ENCODE measurements at places on chromosomes 3 and 15.

DNA sequence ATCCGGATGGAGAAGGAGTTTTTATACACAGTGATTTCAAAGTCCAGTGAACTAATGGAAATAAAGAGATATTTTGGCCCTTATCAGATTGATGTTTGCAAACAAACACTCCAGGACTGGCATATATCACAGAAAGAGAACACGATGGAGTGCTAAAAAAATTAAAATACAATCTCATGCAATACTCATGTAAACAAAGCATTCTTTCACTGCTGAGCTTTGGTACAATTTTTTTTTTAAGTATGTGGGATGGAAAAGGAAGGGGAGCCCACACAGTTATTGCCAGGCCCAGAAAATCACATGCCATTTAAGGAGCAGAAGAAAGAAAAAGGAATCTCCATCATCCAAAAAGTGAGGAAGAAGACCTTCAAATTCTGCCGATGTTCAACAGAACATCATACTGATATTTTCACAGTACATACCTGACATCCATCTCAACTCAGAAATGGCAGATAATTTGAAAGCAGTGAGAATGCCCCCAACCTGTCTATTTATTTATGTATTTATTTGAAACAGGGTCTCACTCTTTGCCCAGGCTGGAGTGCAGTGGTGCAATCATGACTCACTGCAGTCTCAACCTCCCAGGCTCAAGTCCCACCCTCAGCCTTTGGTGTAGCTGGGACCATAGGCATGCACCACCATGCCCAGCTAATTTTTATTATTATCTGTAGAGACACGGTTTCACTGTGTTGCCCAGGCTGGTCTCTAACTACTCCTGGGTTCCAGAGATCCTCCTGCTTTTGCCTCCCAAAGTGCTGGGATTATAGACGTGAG is 107.5 kb upstream of the SLC2A2 start:
- no peak for DNase-seq

DNA sequence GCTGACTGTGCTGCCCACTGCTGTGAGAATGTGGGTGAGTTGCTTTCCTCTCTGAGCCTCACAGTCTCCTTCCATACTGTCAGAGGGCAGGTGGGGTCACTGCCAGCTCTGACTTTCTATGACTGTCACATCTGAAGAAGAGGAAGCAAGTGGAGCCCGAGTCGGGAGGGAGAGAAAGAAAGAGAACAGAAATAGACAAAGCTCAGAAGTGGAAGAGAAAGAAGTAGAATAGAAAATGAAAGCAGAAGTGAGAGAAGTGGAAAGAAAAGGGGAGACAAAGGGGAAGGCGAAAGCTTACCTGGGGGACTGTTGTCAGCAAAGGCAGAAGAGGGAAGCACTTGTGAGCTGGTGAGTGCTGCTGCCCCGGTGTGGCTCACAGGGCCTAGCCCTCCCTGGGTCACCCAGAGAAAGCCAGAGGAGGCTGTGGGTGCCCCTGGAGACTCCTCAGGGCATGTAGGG is 57.9 kb downstream of the EPHB1 start:
- DNase-seq: no peak

GRCh38 chr15:29143293-29143692 is 126.3 kb downstream of the NSMCE3 start:
- no peak for DNase-seq

GRCh38 chr3:149971403-149972075 is 844 bp upstream of the PFN2 start:
- DNase-seq: no peak

DNA sequence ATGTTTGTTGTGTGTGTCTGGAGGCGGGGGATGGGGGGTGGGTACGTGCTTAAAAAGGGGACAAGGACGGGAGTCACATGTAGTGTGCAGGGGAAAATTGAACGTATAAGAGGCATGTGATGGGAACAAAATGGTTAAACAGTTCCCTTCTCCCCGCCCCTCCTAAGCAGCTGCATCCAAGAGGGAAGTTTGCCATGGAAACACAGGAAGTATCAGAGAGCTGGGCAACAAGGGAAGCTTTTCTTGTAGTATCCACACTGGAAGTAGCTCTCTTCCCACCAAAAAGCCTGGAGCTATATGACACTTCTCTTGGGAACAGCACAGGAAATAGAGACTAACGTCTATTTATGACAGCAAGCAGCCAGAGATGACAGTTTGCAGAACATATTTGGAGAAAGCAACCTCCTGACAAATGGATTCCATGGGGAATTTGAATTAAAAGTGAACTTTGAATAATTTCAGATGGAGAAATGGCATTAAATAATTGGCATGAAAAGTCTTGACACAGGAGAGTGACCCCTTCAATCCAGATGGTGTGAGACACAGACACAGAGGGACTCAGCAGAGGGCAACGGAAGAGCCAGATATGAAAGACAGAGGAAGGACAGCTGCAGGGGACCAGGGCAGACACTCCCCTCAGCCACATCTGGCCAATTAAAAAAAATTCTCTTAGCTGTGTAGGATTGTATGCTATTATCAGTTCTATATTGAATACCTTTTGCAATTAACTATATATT is 294.2 kb upstream of the TBL1XR1 start:
- no peak for DNase-seq

GRCh38 chr3:193732391-193732790 is 139.4 kb downstream of the OPA1 start:
- no peak for DNase-seq

DNA sequence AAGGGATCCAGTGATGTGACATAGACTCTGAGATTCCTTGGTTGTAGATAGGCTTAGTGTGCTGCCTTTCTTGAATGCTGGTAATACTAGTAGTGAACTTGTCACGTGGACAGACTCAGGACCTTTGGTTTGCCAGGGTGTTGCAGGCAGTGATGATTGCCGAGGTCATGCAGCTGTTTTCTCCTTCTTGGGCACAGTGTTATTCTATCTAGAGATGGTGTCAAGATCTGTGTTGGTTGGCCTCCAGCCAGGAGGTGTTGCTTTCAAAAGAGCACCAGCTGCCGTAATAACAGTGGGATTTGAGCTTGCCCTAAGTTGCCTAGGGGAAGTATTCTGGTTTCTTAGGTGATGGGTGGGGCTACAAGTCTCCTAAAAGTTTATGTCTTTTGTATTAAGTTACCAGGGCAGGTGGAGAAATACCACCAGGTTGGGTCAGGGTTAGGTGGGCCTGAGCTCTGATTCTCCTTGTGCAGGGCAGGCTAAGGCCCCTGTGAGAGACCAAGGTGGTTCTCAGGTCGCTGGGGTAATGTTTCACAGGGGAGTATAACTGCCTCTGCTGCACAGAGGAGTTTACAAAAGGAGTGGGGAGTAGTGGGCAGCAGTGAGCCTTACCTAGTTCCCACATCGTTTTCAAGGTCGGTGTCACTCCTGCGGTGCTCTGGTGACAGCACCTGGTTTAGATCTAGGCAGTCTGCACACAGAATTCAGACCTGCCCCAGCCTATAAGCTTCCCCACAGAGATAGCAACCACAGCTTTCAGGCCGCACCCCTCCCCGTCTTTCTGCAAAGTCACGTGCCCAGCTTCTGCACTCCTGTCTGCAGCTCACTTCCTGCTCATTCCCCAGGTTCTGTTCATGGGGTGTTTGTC is 350.3 kb downstream of the DOCK3 start:
- peak; percentile 51 for DNase-seq

- no peak for DNase-seq
These were observed 875.9 kb upstream of the NR2F2 start for GRCh38 chr15:95454403-95455262.

- no peak for DNase-seq
These were observed 625.6 kb downstream of the SI start for GRCh38 chr3:164452707-164453106.

GRCh38 chr15:70508561-70509281 is 254.6 kb downstream of the UACA start:
- DNase-seq: peak; percentile 31

- no peak for DNase-seq
These were observed 39.8 kb upstream of the MDFIC2 start for GRCh38 chr3:70352215-70352614.

DNA sequence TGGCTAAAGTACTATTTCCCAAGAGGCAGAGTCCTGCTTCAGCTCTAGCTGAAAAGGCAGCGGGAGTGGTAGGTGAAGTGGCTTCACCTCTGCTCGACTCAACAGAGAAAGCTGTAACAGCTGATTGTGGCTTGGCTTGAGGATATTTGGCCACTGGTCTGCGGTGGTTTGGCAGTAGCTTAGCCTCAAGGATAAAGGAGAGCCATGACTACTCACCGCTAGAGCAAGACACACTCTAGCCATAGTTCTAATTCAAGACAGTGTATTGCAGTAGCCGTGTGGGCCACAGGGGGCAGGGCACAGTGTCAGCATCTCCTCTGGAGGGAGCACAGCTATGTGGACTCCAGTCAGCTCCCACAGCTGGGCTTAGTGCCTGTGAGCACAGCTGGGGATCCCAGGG is 23.5 kb downstream of the TPRG1 start:
- no peak for DNase-seq

- no peak for DNase-seq
These were observed 420.2 kb upstream of the ROBO1 start for GRCh38 chr3:80187981-80188380.

DNA sequence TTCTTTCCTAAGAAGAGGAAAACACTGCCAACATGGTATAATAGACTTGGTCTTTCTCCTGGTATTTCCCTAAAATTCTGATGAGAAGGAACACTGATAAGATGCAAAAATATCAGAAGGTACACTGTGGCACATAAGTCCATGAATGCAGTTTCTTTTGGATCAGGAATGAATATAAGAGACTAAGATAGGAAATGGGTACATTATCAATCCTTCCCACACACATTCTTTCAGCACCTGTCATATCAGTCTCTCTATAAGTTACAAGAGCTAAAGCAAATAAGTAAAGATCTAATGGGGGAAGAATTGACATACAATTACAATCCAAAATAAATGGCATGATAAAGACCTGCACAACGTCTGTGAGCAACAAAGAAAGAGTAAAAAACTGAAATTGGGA is 1101.0 kb downstream of the ROBO2 start:
- no peak for DNase-seq

DNA sequence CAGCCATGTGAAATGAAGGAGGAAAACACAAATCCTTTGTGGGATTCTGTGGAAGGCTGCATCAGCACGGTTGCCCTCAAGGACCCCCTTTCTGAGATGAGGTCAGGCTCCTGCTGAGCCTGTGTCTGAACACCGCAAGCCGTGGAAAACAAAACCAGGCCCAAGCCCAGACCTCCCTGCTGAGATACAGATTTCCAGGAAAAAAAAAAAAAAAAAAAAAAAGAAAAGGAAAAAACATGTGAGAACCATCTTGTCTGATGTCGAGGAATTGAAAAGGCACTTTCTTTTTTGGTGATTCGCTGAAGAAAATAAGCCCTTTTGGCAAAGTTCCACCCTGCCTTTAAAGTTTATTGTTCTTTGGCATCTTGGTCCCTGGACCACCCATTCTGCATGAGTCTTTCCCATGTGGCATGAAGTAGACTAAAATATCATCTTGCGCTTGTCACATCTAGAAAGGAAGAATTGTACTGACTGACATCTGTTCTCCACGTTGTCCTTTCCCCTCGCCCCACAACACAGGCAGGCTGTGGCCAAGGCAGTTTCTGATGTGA is 117.6 kb downstream of the CHST2 start:
- no peak for DNase-seq

DNA sequence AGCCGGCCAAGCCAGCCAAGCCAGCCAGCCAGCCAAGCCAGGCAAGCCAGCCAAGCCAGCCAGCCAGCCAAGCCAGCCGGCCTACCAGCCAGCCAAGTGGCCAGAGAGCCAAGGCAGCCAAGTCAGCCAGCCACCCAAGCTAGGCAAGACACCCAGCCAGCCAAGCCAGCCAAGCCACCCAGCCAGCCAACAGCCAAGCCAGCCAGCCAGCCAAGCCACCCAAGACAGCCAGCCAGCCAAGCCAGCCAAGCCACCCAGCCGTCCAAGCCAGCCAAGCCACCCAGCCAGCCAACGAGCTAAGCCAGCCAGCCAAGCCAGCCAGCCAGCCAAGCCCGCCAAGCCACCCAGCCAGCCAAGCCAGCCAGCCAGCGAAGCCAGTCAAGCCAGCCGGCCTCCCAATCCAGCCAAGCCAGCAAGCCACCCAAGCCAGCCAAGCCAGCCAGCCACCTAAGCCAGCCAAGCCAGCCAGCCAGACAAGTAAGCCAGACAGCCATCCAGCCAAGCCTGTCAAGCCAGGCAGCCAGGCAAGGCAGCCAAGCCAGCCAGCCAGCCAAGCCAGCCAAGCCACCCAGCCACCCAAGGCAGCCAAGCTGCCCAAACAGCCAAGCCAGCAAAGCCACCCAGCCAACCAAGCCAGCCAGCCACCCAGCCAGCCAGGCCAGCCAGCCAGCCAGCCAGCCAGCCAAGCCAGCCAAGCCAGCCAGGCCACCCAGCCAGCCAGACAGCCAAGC is 200.5 kb downstream of the GOLGA6L6 start:
- no peak for DNase-seq

- DNase-seq: no peak
These were observed 214.3 kb upstream of the LINGO1 start for GRCh38 chr15:77846986-77847385.

Data from stimulated activated CD4-positive, alpha-beta T cell treated with anti-CD3 and anti-CD28 coated beads, TNF-alpha, amount 100 ng/mL, for 48 hours (primary cell).